ENCODE measurements at places on chromosomes 5 and 9.

DNA sequence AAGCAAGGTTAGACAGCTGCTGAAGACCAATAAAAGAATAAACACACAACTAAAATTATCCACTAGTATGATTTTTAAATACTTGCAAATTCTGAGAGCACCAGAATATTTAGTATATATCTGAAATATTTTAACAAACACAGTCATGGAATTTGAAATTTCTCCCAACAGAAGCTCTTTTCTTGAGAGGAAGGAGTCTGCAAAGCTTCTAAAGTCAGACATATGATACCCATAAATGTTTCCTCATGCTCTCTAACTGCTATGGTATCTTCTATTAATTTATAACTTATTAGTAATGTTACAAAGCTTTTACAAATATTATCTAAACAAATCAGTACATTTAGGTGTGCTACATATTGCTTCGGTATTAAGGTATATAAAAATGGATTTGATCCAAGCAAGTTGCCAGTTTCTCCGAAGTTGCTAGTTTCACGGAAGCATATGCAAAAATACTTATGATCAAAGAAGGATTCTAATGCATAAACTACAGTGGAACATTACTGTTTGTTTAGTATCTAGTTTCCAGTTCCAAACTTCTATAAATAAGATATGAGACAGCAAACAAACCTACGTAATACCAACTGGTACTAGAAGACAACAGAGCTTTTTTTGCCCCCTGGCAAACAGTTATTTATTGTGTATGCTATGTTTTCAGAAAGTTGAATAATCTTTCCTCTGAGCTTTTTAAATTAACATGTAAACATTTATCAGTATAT lies 22.0 kb downstream of the FNIP1 start:
- DNase-seq = no peak

DNA sequence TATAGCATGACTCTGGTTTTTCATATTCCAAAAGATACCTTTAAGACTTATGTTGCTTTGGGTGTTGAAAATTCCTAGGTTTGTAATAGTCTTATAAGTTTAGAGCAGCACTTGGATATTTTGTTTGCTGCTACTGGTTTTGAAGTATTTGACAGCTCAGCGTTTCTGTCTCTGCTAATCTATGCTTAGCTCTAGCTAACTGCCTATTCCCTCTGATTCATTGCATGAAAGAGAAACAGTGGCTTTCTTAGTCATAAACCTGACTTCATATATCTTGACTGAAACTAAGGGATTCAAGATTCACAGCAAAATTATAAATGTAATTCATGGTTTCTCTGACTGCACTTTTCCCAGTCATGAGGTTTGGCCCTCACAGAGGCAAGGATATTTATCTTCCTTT lies 35.6 kb upstream of the ANXA1 start:
- DNase-seq = no peak

DNA sequence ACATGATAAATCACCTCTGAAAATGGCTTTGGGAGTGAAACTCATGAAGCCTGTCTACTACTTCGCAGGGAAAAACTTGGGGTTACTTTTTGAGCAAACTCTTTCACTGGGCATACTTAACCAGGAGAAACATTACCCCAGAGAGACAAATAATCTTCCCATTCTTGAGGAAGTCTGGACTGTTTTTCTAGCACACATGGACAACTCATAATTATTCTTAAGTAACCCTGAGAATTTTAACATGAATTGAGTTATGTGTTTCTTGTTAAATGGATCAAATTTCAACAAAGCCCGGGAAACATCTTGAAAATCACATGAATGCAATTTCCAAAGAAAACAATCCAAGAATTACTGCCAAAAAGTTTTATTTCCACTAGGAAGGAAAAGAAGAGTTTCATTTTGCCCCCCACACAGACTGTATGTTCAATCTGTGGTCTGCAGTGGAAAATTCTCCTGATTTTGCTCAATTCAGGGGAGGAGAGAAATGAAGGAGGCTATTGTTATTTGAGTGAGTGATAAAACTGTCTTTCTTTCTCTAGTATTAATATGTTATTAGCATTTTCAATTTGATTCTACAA lies 564.8 kb upstream of the CLINT1 start:
- no peak for DNase-seq

DNA sequence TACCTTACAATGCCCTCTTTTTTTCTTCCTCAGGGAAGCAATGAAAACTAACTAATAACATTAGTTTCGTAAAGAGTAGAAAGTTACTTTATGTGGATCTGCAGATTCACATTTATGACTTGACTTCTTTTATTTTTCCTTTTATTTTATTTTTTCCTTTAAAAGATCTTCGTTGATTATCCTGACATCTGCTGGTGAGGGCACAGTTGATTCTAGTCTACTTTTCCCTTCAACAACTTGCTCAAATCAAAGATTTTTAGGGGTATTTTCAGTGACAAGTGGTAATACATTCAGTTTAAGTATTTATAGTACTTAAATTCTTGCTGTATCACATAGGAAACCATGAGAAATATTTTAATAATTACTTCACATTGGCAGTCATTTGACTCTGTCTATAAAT lies 4.9 kb downstream of the EDIL3 start:
- peak; percentile 9 for DNase-seq

DNA sequence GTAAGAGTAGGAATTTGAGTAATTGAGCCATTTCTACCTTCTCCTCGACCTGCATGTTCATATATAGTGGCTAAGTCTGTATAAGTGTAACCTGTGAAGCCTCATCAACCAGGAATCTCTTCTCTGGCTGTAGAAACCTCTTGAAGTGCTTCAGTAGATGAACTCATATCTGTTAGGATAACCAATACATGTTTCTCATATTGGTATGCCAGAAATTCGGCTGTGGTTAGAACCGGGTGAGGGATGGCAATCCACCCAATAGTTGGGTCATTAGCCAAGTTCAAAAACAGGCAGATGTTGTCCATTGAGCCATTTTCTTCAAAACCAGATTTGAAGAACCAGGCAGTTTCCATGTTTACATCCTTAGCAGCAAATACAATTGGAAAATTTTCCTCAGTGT lies 28.9 kb upstream of the GSN start:
- DNase-seq = no peak

- no peak for DNase-seq
These were observed 586.9 kb downstream of the TLE4 start for GRCh38 chr9:80158554-80159170.

GRCh38 chr5:80711938-80712337 lies 57.2 kb upstream of the DHFR start:
- DNase-seq = no peak

- DNase-seq = no peak
These were observed 156.3 kb downstream of the ELAVL2 start for GRCh38 chr9:23669776-23670175.

DNA sequence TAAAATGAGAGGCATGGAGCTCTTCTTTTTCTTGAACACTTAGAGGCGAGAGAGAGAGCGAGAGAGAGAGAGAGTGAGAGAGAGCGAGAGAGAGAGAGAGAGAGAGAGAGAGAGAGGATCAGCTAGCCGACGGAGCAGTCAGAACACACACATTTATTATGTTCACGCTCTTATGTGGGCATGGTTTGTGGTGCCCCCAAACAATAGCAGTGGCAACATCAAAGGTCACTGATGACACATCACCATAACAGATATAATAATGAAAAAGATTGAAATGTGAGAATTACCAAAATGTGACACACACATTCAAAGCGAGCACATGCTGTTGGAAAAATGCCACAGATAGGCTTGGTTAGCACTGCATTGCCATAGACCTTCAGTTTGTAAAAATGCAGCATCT lies 116.1 kb downstream of the KDM4C start:
- no peak for DNase-seq

DNA sequence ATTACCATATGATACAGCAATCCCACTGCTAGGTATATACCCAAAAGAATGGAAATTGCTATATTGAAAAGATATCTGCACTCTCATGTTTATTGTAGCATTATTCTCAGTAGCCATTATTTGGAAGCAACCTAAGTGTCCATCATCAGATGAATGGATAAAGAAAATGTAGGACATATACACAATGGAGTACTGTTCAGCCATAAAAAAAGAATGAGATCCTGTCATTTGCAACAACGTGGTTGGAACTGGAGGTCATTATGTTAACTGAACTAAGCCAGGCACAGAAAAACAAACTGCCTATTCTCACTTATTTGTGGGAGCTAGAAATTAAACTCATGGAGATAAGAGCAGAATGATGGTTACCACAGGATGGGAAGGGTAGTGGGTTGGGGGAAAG lies 63.1 kb upstream of the TTC23L start:
- no peak for DNase-seq

DNA sequence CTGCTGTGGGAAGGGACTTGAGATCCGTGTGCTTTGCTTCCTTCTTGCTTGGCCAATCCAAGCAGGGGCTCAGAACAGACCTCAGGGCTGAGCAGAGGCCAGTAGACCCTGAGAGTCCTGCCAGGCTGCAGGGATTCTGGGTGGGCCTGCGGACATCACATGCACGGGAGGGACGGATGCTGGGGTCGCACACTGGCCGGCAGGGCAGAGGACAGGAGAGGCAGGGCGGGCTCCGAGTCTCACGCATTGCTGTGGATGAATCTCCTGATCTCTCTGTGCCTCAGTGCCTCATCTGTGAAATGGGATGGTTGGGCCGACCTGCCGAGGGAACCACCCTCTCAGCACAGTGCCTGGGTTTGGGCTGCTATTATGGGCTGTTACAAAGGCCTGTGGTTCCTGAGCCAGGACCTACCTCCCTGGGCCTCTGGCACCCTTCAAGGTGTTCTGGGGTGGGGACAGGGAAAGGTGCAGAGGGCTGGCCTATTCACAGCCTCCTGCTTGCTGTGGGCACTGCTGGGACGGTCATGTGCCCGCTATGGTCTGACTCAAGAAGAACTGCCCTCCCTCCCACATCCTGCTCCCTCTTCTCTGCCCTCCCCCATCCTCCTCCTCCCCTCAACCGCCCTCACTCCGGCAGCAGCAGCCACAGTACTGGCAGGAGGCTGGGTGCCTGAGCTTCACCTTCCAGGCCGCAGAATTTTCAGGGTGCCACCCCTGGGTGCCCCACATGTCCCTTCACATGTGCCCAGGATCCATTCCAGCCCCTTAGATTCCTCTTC lies 43.3 kb downstream of the NCS1 start:
- DNase-seq = no peak

DNA sequence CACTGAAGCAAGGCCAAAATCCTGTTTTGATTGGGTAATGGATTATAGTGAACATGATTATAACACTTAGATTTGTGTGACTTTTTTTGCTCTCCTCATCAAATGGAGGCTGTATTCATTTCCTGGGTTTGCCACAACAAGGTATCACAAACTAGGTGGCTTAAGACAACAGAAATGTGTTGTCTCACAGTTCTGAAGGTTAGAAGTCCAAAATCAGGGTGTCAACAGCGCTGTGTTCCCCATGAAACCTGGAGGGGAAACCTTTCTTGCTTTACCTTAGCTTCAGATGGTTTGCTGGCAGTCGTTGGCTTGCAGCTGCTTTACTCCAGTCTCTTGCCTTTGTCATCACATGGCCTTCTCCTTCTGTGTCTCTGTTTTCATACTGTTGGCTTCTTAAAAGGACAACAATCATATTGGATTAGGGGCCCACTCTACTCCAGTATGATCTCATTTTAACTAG lies 32.4 kb downstream of the CDC42SE2 start:
- DNase-seq = no peak

GRCh38 chr5:33270671-33271070 lies 170.1 kb upstream of the TARS1 start:
- DNase-seq = no peak

GRCh38 chr9:133440874-133441273 lies 18.7 kb downstream of the ADAMTS13 start:
- DNase-seq = no peak

DNA sequence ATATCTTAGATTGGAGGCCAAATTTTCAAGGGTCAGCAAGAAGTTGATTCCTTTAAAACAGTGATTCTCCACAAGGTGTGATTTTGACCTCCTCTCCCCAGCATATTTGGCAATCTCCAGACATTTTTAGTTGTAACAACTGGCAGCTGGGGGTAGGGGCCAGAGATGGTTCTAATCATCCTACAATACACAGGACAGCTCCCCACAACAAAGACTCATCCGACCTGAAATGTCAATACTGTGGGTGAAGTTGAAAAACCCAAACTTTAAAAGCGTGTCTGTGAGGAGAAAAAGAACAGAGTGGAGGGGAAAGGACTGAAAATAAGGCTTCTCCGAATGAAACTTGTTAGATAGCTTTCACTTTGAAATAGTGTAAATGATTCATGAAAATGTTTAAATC lies 10.0 kb upstream of the STRBP start:
- no peak for DNase-seq
